ENCODE measurements at places on chromosomes 2 and 18.
A peak's percentile ranks its signal among the peaks of the same experiment; 100 is the strongest.

GRCh38 chr2:25030702-25031101 is 11.2 kb upstream of the EFR3B start:
- no peak for DNase-seq

DNA sequence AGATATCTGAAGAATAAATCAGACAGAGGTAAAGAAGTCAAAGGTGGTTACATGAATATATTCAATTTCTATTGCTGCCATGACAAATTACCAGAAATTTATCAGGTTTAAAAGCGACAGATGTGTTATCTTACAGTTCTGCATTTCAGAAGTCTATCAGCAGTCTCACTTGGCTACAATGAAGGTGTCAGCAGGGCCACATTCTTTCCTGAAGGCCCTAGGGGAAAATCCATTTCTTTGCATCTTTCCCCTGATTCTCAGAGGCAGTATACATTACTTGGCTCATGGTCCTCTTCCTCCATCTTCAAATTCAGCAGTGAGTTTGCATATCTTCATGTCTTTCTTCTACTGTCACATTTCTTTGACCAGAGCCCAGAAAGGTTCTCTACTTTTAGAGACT is 145.8 kb upstream of the GULP1 start:
- DNase-seq = no peak

DNA sequence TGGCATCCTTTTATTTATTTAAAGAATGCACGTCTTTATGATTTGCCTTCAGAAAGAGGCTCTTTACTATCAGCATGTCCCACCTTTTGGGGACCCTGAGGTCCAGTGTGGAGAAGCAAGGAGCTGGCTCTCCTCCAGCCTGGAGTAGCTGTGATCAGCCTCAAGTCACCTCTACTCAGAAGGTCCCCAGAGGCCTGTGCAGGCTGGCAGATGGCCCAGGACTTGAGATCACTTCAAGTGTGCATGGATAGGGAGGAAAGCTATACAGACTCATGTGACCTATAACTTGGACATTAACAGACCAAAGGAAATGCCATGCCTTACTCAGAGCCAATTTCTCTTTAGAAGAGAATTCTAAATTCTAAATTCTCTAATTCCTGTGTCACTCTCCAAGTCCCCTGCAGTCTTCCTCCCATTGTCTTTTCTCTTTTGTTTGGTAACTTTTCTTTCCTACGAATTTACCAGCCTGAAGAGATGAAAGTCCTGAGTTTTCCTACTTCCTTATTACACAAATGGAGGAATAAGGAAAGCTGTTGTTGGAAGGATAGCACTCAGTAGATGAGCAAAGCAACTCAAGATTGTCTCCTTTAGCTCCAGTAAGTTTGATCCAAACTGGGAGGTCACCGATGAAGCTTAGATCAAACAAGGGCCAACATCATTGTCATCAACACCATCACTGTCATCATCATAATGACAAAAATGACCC is 163.9 kb downstream of the GFPT1 start:
- DNase-seq = no peak

DNA sequence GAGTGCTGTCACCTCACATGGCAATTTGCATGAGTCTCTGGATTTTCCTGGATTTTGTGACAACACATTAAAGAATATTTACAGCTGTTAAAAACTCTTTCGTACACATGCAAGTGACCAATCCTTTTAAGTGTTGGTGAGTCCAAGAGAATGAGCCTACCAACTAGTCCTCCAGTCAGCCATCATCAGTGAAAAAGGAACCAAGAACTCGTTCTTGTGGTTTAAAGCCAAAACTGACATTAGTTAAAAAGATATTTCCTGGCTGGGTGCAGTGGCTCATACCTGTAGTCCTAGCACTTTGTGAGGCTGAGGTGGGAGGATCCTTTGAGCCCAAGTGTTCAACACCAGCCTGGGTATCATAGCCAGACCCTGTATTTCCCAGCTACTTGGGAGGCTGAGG is 215.4 kb upstream of the ITGA4 start:
- DNase-seq = no peak

- no peak for DNase-seq
These were observed 1.3 kb upstream of the LMAN1 start for GRCh38 chr18:59360381-59360780.

- no peak for DNase-seq
These were observed 63.7 kb downstream of the RNF152 start for GRCh38 chr18:61829108-61829507.

- no peak for DNase-seq
These were observed 15.5 kb downstream of the ANO7 start for GRCh38 chr2:241204010-241204384.

- no peak for DNase-seq
These were observed 27.0 kb downstream of the CDH2 start for GRCh38 chr18:28149810-28150420.

DNA sequence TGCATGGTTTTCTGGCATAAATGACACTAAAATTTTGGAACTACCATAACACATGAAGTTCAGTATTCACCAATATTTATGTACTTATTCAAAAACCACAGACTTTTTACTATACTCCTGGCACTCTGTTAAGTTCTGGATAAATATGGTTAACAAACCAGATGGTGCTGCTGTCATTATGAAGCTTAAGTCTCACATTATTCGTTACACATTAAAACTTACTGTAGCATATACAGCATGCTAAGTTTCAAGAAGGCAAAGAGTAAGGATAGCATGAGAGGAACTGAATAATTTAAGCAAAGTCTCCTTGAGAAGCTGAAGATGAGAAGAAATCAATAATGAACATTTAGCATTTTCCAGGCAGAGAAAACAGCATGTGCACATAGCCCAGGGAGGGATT is 929.5 kb downstream of the NRXN1 start:
- DNase-seq = no peak

GRCh38 chr2:147663153-147663961 is 181.5 kb upstream of the ACVR2A start:
- no peak for DNase-seq

GRCh38 chr2:215949991-215950404 is 63.4 kb downstream of the MREG start:
- no peak for DNase-seq

- no peak for DNase-seq
These were observed 433.8 kb upstream of the ID2 start for GRCh38 chr2:8247905-8248622.

GRCh38 chr2:225010804-225011203 is 31.5 kb downstream of the DOCK10 start:
- peak; percentile 75 for DNase-seq

DNA sequence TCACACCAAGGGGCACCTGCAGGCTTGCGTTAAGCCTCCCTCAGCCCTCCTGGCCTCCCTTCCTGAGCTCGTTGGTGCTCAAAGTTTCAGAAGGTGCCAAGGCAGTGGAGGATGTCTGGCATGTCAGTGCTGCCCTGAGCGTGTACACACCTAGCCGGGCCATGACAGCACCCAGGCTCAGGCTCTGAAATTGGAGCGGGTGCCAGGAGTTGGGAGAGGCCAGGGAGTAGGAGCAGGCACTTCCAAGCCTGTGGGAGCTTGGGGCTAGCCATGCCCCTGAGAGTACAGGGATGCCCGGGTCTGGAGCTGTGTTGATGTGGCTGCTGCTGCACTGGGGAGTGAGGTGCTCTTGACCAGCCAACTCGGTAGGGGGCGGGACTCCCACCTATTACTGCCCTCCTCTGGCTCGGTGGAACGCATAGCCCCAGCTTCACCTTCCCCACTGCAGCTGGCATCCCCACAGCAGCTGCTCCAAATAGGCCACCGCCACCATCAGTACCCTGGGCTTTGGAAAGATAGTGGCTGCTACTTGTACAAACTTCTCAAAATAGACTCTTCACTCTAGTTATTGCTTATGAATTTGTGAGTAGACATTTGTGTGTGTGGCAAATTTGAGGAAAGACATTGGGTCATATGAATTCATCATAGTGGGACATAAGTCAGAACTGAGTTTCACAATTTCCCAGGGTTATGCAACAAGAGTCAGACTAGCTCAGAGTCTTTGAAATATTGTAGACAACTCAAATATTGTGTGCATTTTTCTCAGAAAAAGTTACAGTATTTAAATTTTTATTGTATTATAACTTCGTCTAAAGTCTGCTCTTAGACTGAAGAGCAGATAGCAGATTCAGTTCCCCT is 6.8 kb upstream of the PCARE start:
- DNase-seq = no peak

GRCh38 chr18:67400502-67401117 is 115.9 kb downstream of the DSEL start:
- peak; percentile 36 for DNase-seq

GRCh38 chr2:211141646-211142045 is 585.2 kb downstream of the CPS1 start:
- DNase-seq = no peak

GRCh38 chr18:3100498-3101132 is 87.7 kb upstream of the LPIN2 start:
- no peak for DNase-seq

DNA sequence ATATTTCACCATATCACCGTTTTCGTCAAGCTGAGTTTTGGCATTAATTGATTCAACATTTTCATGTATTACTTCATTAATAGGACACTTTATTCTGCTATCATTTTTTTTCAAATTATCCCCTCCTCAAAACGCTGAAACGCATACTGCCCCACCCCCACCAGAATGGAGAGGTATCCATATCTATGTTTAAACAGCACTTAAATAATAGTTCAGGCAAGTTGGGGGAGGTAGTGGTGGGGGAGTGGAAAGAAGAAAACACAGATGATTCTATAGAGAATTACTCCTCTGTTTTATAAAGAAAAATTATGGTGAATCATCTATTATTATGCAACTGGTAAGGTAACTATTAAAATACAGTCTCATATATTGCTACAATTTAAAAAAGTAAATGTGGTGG is 314.4 kb upstream of the ZEB2 start:
- DNase-seq = no peak

GRCh38 chr18:388200-388599 is 112.3 kb downstream of the COLEC12 start:
- no peak for DNase-seq

- no peak for DNase-seq
These were observed 1.6 kb downstream of the BAZ2B start for GRCh38 chr2:159614534-159615366.

DNA sequence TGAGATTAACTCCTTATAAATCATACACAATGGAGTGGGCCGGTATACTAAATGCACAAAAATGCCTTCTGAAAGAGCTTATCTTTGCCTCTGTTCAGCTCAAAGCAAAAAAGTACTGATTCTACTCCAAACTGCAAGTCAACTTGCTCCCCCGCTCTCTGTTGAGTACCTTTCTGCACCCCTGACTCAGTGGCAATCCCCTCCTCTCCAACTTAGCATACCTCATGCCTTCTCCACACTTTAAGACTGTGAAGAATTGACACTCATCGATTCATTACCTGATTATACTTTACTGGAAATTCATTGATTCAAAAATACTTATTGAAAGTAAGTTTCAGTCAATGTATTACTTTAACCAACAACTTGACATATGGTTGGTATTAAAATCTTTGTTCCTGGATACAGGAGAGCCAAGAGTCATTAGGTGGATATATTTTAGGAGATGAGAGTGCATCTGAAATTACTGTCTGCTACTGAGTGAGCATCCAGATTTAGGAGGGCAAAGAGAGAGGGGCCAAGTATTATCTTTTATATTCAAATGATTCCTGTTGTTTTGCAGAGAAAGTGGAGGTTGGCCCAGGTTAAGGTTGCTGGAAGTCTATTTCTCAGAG is 187.7 kb downstream of the ICOS start:
- DNase-seq = no peak

- DNase-seq = peak; percentile 18
These were observed 18.3 kb upstream of the ENOSF1 start for GRCh38 chr18:730692-731091.

- DNase-seq = no peak
These were observed 11.3 kb upstream of the SPATA3 start for GRCh38 chr2:230984393-230985220.

- DNase-seq = no peak
These were observed 311.2 kb upstream of the PKDCC start for GRCh38 chr2:41736586-41736985.

- no peak for DNase-seq
These were observed 30.2 kb downstream of the PKP4 start for GRCh38 chr2:158486970-158487325.

GRCh38 chr2:194015751-194016150 is 1641.3 kb upstream of the SLC39A10 start:
- no peak for DNase-seq

DNA sequence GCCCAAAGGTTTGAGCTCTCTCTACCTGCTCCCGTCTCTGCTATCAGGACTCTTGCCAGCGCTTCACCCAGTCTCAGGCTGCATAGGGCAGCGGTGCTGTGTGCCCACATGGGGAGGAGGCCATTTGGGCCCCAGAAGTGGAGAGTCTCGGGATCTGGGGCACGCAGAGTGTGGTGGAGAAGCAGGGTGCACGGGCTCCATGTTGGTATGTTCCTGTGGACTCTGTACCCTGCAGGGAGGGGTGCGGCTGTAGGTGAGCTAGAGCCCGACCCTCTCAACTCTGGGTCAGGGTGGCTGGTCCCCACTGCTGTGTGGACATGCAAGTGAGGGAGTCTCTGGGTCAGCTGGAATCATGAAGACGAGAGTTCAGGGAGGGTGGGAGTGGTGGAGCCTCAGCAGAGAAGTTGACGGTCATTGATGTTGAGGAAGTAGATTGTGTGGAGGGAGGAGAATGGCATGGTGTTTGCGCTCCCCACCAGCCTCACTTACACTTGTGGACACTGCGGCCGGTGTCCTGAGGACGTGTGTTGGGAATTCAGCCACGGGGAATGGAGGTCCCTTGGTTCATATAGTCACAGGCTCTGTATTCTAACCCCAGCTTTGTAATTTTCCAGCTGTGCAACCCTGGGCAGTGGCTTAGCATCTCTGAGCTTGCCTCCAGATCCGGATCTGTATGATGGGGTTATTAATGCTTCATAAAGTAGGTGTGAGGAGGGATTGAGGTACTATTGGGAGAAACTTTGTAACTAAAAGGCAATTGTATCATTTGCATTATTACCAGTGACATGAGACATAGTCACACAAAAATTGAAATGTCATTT is 840 bp upstream of the PSD4 start:
- DNase-seq = no peak

DNA sequence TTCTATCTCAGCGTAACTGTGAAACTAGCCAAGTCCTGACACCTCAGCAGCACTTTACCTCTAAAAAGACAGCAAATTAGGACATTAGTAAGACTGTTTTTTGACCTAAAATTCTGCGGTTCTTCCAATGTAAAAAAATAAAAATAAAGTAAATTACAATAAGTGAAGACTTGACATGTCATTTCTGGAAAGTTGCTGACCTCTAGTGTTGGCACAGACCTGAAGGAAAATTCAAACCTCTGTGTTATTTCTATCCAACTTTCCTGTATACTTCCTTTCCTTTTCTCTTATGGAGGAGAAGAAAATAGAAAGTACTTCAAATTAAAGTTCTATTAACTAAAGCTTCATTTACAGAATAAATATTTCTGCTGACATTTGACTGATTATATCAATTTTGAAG is 110.6 kb downstream of the TMEM182 start:
- no peak for DNase-seq

GRCh38 chr18:55343396-55344073 is 244.5 kb downstream of the TCF4 start:
- DNase-seq = no peak

GRCh38 chr2:176206682-176207081 is 18.2 kb downstream of the HOXD1 start:
- no peak for DNase-seq

GRCh38 chr2:217800433-217801114 is 202.2 kb downstream of the TNS1 start:
- no peak for DNase-seq

All from NCI-H226 (cell line).